ENCODE measurements at places on chromosomes 12 and 14. TPM values are rescaled to one million over a fixed set of nuclear protein-coding genes. Genes with fewer than 3 reads are reported as not detected.

PLCZ1 gene
- not detected for total RNA-seq

KCNA5 gene
- total RNA-seq, result 4.8 TPM

GRCh38 chr12:91804533-91804932, 341.1 kb downstream of the BTG1 start:
- DNase-seq, result no peak

DNA sequence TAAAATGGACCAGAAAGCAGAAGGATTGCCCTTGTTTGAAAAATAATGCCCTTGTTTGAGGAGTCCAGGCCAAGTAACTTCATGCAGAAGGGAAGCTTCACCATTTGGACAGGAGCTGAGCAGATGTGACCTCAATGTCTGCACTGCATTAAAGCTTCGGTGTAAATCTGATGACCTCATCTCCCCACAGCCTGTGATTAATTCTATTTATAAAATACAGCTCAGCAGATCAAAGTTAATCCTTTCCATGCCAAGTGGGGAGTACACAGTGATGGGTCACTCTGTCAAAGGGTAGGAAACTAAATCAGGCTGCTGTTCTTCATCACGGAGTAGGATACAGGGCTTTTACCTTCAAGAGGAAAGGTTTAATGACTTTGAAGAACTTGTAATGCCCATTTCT, 533.7 kb downstream of the RPS29 start:
- DNase-seq, result no peak

DNA sequence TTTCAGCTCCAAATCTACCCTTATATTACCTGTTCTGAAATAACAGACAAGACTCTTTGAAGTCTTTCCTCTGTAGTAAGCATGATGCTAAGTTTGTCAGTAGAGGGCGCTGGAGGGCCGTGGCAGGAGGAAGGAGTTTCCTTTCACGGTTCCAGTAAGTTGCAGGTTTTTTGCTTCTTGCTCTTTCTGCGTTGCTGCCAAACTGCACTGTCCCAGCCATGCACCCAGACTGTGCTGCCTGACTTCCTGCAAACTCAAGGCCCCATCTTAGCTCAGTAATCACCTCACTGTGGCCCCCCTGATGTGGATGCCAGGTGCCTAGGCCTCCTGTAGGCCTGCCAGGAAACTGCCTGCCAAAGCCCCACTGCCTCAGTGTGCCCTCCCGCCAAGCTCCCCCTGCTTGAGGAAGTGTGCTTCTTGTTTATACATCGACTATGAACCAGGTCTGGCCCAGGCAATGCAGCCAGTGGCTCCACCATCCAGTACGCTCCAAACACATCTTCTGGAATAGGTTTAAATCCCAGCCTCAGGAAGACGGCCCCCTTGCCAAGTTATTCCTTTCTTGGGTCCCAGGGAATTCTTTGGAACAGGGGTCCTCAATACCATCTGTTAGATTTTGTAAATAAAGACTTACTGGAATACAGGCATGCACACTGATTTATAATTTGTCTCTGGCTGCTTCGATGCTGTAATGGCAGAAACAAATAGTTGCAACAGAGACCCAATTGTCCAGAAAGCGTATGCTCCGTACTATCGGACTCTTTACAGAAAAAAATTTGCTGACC, 193.7 kb upstream of the LRIG3 start:
- DNase-seq, result peak; percentile 66

- DNase-seq, result no peak
Measured at GRCh38 chr14:104040539-104040938, 45.0 kb upstream of the ASPG start.

DNA sequence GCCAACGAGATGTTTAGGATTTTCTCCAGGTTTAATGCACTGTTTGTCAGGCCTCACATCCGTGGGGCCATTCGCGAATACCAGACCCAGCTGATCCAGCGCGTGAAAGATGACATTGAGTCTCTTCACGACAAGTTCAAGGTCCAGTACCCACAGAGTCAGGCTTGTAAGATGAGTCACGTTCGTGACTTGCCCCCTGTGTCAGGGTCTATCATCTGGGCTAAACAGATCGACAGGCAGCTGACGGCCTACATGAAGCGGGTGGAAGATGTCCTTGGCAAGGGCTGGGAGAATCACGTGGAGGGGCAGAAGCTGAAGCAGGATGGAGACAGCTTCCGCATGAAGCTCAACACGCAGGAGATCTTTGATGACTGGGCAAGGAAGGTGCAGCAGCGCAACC, 21.6 kb downstream of the DYNC1H1 start:
- DNase-seq, result no peak

DNA sequence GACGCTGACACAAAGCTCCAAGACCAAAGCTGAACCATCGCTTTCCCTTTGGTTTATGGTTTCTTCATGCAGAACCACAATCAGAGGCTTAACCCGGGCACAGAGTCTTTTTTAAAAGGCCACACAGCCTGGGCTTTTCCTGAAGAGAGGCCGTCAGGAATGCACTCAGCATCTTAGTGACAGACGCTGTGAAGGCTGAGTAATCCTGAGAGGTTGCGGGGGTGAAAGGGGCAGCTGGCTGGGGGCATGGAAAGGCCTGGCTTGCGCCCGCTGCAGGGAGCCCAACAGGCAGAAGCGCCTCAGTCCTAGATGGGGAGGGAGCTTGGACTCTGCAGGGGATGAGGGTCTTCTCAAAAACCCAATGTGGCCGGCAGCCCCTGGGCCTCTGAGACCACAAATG, 13.6 kb downstream of the CTDSP2 start:
- DNase-seq, result no peak

DNA sequence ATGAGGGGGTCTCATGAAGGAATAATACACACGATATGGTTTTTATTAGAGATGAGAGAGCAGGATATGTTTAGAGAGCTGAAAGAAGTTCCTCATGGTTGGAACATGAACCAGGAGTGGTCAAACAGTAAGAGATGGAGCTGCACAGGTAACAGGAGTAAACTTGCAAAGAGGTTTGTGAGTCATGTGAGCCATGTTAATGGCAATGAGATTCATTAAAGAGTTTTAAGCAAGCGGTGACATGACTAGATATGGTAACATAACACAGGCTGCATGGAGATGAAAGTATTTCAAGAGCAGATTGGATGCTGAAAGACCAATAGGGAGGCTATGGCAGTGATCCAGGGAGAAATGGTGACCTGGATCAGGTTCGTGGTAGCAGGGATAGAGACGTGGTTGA, 62.6 kb upstream of the SSTR1 start:
- DNase-seq, result no peak

DNA sequence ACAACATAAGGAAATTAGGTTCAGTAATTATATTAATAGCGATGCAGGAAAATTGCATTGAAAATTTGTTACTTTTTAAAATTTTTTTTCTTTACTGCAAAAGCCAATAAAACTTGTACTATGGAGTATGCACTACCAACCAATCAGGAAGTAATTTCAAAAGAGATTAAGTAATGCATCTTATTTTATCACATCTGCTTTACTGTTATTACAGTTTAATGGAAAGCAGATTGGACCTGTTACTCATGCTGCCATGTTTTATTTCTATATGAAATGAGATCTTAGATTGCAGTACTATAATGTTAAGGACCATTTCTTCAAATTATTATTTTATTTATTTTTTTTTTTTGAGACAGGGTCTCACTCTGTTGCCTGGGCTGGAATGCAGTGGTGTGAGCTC, 1.7 kb upstream of the STRN3 start:
- DNase-seq, result no peak

GRCh38 chr14:103232831-103233319, 101.2 kb upstream of the EIF5 start:
- DNase-seq, result no peak

DNA sequence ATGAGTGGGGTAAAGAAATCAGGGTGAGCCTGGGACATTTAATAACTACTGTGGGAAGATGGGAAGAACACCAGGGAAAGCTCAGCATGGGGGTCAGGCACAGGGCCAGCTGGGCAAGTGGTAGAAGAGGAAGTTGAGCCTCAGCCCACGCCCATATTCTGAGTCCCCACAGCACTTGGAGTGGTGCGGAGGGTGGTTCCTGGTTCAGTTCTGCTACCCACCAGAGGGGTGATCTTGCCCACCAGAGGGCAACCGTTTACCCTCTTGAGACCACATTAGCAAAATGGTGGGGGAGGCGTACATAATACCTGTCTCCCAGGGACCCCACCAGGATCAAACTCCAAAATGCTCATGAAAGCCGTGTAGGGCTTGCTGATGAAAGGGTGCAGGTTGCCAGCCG, 16.8 kb upstream of the ANKRD33 start:
- DNase-seq, result no peak

DNA sequence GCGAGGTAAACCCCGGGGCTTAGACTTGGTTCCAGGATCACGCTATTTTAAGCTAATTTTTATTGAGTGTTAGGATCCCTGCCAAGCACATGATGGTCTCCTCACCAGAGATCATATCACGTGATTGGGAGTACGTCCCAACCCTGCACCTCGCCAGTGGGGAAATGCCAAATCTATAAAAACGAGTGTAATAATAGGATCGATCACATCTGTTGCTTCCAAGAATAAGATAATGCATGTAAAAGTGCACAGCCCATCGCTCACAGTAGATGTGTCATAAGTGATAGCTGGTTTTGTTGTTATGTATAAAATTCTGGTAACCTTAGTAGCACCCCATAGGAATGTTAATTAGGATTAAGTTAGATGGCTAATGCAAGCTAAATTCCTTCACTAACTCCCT, 581.0 kb upstream of the TMEM132C start:
- no peak for DNase-seq

Data from uterus (tissue), 4 donors.